Cardiac muscle cell (in vitro differentiated cells and primary cell): ENCODE measurements at places on chromosomes 11 and 22. TPM values are rescaled to one million over a fixed set of nuclear protein-coding genes. Genes with fewer than 3 reads are reported as not detected.

Gene CAVIN3
- 57.4 and 76.1 TPM in 2 replicates for polyA plus RNA-seq

Gene OR5M11
- polyA plus RNA-seq = not detected in 2 replicates

Gene GRM5
- polyA plus RNA-seq = not detected in 2 replicates

Gene SLC25A18
- polyA plus RNA-seq = 0.27 and 0.59 TPM in 2 replicates

Gene DEUP1
- 0.28 and 2.0 TPM in 2 replicates for polyA plus RNA-seq

Gene ST14
- 0.61 TPM in 1 of 2 replicates, not detected in the other for polyA plus RNA-seq

Gene C22orf42
- polyA plus RNA-seq = not detected in 2 replicates

Gene ISX
- polyA plus RNA-seq = not detected in 2 replicates

Gene ZNHIT2
- polyA plus RNA-seq = 19.5 and 32.8 TPM in 2 replicates

Gene ADAMTS15
- 2.2 and 2.4 TPM in 2 replicates for polyA plus RNA-seq

Gene CDC42EP2
- polyA plus RNA-seq = 0.26 and 1.5 TPM in 2 replicates

Gene CLTCL1
- 3.9 and 7.5 TPM in 2 replicates for polyA plus RNA-seq

Gene KBTBD3
- polyA plus RNA-seq = 16.8 and 21.8 TPM in 2 replicates

Gene GNG3
- polyA plus RNA-seq = 2.6 and 3.0 TPM in 2 replicates

Gene OR51B2
- polyA plus RNA-seq = not detected in 2 replicates

Gene TPBGL
- polyA plus RNA-seq = 0.07 and 0.56 TPM in 2 replicates

Gene ANO5
- polyA plus RNA-seq = 5.3 and 7.9 TPM in 2 replicates

Gene OR2AT4
- polyA plus RNA-seq = not detected in 2 replicates

Gene EI24
- 124 and 157 TPM in 2 replicates for polyA plus RNA-seq

Gene SYNGR1
- 81.9 and 112 TPM in 2 replicates for polyA plus RNA-seq

Gene HEPN1
- not detected in 2 replicates for polyA plus RNA-seq

Gene CD248
- 20.2 and 31.2 TPM in 2 replicates for polyA plus RNA-seq

Gene HSPB2
- 6.6 and 9.2 TPM in 2 replicates for polyA plus RNA-seq

Gene UBQLN3
- polyA plus RNA-seq = 0.52 TPM in 1 of 2 replicates, not detected in the other

Gene SLC22A25
- 0.14 and 0.16 TPM in 2 replicates for polyA plus RNA-seq

Gene VPREB3
- polyA plus RNA-seq = 3.2 and 3.5 TPM in 2 replicates

Gene BRMS1
- polyA plus RNA-seq = 33.8 and 37.3 TPM in 2 replicates

Gene LAYN
- polyA plus RNA-seq = 1.1 and 1.7 TPM in 2 replicates

Gene ZFPL1
- 57.4 and 72.2 TPM in 2 replicates for polyA plus RNA-seq

Gene GLYATL1
- 2.1 and 2.9 TPM in 2 replicates for polyA plus RNA-seq

Gene MS4A12
- not detected in 2 replicates for polyA plus RNA-seq

Gene EFCAB6
- 1.5 and 2.4 TPM in 2 replicates for polyA plus RNA-seq

Gene LGALS1
- polyA plus RNA-seq = 8.1 and 37.3 TPM in 2 replicates

Gene DRD2
- 0.07 and 0.44 TPM in 2 replicates for polyA plus RNA-seq

Gene TSSK2
- polyA plus RNA-seq = not detected in 2 replicates

Gene MYRF
- 29.3 and 41.2 TPM in 2 replicates for polyA plus RNA-seq

Gene TIMP3
- polyA plus RNA-seq = 85.9 and 126 TPM in 2 replicates

Gene OR51Q1
- polyA plus RNA-seq = not detected in 2 replicates

Gene ACR
- not detected in 2 replicates for polyA plus RNA-seq

Gene HMOX1
- 1.6 and 3.3 TPM in 2 replicates for polyA plus RNA-seq

Gene CCDC116
- 0.17 and 0.94 TPM in 2 replicates for polyA plus RNA-seq
